ENCODE measurements at places on chromosomes 4 and X.

- DNase-seq = peak; percentile 19
Measured at GRCh38 chr4:86891762-86892635, at the start of gene C4orf36. Gene C4orf36 (minus strand): TSS chr4:86892422. CDS start chr4:86891520, 902 bp downstream.

DNA sequence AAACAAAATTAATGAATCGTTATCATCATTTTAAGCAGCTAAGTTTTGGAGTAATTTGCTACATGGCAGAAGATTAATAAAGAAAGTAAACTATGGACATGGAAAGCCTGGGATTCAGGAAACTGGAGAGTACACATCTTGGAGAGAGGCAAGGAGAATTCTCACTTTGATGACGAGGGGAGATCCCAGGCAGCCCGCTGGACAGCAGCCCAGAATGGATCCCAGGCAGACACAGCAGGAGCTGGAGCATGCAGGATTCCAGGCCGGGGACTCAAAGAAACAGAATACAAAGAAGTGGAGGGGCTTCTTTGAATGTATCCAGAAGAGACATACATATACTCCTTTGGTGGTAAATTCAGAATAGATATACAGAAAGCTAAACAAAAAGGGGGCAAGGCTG lies 118.0 kb upstream of the ATP6AP2 start:
- no peak for DNase-seq

DNA sequence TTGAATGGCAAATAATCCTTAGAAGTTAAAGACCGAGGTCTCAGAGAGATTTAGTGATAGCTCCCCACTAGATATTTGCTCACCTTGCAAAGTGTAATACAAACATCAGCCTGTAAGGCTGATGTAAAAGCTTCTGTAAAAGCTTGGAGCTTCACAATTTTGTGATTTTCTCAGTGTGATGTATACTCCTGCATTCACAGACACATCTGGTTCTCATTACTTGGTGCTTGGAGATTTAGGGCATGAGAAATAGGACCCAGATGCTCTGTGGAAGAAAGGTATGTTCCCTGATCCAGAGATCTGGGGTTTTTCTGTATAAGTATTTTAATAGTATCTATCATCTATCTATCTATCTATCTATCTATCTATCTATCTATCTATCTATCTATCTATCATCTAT lies 1664.3 kb downstream of the C4orf33 start:
- DNase-seq = no peak

GRCh38 chr4:9808077-9808476 lies 26.6 kb downstream of the DRD5 start:
- DNase-seq = no peak

DNA sequence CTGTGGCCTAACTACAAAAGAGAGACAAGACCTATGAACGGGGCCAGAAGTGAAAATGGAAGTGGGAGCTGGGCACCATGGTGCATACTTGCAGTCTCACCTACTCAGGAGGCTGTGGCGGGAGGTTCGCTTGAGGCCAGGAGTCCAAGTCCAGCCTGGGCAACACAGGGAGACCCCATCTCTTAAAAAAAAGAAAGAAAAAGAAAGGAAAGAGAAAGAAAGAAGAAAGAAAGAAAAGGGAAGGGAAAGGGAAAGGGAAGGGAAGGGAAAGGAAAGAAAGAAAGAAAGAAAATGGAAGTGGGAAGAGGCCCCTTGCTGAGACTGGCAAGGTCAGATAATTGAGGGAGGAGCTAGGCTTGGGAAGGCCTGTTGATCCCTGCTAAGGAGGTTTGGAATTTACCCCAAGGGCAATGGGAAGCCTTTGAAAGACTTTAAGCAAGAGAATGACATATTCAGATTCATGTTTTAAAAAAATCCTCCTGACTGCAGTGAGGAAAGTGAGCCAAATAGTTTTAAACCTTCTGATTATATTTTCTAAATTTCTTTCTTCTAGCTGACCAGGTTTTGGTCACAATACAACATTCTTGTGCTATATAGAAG lies 17.7 kb upstream of the HERC5 start:
- DNase-seq = no peak

GRCh38 chr4:1972414-1972813 lies 36.4 kb downstream of the NELFA start:
- no peak for DNase-seq

Measured in stimulated activated CD8-positive, alpha-beta memory T cell treated with anti-CD3 and anti-CD28 coated beads, Interleukin-2, amount 100 ng/mL, for 48 hours (primary cell).